ENCODE measurements at places on chromosomes 7 and 10.

DNA sequence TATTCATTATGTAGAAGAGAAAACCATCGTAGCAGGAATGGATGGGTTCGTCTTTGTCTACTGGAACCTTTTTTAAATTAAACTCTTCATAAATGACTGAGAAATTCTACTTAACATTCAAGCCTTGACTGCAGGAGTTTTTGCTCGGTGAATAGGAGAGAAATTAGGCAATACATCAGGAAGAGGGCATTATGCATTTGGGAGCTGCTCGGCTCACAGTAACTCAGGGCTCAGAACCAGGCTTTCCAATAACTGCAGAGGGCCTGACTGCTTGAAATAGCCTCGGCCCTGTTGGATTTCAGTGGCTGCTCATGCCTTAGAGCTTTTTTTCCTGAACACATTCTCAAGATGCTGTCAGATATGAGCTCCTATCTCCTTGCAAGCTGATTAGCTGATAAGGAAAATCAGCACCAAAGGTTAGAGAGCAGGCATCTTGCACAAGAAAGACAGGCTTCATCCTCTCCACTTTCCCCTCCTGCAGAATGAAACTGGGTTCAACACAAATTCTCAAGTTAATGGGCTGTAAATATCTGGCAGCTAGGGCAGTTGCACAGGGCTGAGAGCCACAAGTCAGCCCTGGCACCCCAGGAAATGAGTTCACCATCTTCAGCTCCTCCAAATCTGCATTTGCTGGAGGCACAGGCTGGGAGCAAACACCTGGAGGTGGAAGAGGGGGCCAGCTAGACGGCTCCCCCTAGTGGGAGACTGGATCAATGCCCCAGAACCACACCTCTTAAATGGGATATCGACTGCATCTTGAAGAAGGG is 24.3 kb downstream of the TECTB start:
- DNase-seq = no peak

GRCh38 chr10:75606203-75606779 is 174.9 kb downstream of the LRMDA start:
- DNase-seq = no peak

- no peak for DNase-seq
Measured at GRCh38 chr10:62688971-62689700, 115.4 kb upstream of the ADO start.

DNA sequence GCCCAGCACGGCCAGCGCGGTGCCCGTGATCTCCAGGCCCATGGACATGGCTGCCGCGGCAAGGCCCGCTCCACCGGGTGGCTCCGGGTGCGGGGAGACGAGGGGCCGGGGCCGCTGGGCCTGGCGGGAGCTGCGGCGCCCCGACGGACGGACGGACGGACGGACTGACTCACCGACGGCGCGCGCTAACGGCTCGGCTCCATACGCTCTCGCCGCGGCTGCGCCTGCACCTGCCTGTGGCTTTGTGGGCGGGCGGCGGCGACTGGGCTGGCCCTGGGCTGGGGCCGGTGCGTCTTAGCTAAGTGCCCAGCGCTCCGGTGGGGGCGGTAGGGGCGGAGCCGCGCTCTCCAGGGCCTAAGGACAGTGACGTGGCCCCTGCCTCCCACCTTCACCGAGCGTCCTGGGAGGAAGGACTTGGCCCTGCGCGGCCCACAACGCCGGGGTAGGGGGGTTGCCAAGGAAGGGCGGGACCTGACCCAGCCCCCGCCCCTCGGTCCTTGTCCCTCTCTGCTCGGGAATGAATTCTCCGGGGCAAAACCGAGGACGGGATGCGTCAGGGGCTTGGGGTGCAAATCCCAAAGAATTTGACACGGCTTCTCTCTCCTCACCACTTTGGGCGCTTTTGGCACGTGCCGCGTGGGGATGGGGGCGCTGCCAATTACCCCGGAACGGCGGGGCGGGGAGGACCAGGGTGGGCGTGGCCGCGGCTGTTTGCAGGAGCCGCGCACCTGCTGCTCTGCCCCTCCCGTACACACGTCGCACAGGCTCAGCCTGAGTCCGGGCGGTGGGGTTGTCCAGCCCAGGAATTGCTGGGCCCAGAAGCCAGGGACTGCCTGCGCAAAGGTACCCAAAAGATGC is at the start of gene CLDN3:
Gene CLDN3 (minus strand): TSS at position 269 of the 858 bp plus-strand sequence. CDS start 221 bp downstream, at position 48.
- DNase-seq = peak; percentile 91

GRCh38 chr10:87660484-87661133 is 931 bp downstream of the PAPSS2 start:
- DNase-seq = no peak

- DNase-seq = no peak
Measured at GRCh38 chr7:13279854-13280435, 592.5 kb downstream of the ARL4A start.

GRCh38 chr7:92251181-92251580 is 5.4 kb downstream of the ANKIB1 start:
- no peak for DNase-seq

- no peak for DNase-seq
Measured at GRCh38 chr7:22591271-22591670, 91.3 kb upstream of the STEAP1B start.

DNA sequence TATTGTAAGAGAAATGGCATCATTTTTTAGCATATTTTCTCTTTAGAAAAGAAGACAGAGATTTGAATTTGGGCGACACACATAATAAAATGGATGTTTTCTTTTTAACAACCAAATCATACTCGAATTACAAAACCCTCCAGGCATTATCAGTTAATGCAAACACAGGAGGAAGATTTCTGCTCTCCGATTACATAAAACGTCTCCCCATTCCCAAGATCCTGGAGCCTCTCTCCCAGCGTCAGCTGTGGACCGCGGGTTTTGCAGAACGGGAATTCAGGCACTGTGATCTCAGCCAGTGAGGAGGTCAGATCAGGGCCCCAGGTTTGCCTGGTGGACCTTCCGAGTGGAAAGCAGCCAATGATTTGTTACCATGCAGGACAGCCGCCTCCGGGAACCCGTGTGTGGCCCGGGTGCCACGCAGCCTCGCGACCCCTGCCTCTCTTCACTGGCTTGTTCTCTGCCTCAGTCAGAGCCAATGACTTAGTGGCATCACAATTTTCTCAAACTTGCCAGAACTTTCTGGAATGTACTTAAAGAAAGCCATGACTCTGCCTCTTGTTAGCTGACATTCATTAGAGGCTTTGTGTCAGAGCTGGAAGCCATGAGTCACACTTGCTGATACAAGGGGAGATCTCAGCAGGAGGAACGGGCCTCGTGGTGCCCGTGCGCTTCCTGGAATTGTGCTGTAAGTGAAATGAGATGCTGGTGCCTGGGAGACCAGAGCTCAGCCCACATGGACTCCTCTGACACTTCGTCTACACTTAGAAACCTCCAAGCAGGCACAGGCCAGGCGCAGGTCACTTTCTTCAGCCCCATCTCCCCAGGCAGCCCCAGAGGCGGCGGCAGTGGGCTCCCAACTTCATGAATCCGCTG is 246.1 kb downstream of the KLF6 start:
- peak; percentile 46 for DNase-seq

Data from right kidney (tissue), 9 donors.